Fibroblast of upper back skin (primary cell): ENCODE measurements at places on chromosomes 6 and 20.

DNA sequence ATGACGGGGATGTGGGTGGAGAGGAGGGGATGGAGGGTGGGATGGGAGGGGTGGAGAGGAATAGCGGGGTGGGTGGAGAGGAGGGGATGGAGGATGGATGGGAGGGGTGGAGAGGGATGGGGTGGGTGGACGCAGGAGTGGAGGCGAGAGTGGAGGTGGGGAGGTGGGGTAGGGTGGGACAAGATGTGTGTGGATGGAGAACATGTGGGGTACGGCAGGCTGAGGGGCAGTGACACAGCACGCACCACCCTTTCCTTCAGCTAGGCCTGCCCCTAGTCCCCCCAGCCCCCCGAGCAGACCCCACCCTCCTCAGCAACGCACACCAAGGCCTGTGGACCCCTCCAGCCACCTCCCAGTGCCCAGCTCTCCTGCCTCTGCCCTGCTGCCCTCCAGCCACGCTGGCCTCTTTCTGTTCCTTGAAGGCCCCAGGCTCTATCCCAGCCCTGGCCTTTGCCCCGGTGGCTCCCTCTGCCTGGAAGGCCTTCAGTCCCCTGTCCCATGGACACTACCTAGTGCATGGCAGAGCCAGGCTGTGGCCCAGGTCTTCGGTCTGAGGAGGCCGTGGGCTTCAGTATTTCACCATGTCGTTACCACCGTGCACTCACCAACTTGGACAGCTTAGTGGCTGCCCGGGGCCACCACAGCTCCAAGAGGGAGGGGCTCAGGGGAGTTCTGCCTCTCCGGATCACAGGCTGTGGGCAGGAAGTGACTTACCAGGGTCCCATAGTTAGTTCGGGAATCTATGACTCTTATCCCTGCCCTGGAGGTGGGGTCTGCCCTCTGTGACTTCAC is 78.4 kb upstream of the PMEPA1 start:
- DNase-seq = no peak

- DNase-seq = peak; percentile 90
Observed at GRCh38 chr6:113361014-113361645, 496.0 kb upstream of the MARCKS start.

DNA sequence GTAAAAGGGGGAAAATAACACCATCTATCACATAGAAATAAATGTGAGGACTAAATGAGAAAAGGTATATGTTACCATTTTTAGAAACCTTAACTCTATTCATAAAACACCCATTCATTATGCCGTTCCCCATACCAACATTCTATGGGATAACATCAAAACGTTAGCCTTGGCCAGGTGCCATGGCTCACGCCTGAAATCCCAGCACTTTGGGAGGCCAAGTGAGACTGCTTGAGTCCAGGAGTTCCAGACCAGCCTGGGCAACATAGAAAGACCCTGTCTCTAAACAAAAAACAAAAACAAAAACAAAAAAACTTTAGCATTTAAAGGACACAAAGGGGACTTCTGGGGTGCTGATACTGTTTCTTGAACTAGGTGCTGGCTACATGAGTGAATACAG is 1.3 kb downstream of the PIGU start:
- DNase-seq = no peak

- no peak for DNase-seq
Observed at GRCh38 chr20:12989586-12990115, 19.1 kb upstream of the SPTLC3 start.

GRCh38 chr6:31363811-31364210 is 6.8 kb upstream of the HLA-B start:
- DNase-seq = no peak

- DNase-seq = peak; percentile 14
Observed at GRCh38 chr6:452301-453067, 60.9 kb downstream of the IRF4 start.

- DNase-seq = peak; percentile 85
Observed at GRCh38 chr6:163356324-163356723, 58.2 kb upstream of the QKI start.

DNA sequence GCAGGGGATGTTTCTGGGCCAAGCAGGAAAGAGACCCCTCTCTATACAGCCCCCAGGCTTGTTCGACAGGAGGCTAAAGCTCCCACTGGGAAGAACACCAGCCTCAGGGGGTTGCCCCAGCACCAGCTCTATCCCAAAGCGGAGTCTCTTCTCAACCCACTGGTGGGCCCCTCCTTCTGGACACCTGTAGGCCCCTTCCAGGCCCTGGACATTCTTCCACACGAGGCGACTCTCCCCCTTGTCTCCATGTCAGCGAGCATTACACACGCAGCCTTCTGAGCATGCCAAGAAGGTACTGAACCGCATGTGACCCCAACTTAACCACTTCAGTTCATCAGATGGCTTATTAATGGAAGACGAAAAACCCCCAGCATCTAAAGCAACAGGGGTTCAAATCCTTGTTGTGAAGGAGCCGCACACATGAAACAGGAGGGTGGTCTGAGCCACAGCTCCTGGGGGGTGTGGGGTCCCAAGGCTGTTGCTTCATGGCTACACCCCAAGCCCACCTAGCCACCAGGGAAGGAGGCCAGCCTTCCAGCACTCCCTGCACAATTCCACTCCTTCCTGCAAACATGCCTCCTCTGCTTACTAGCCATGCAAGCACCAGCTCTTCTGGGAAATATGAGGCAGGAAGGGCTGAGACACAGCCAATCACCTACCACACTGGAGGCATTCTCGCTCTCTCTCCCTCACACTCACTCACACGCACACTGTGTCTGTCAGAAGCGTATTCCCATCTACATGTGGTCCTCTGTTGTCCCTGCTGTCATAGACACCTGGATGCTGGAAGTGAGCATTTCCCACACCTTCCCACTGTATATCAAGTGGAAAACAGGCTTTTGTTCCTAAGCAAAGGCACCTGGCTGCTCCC is 104.5 kb downstream of the NOL4L start:
- DNase-seq = peak; percentile 55

DNA sequence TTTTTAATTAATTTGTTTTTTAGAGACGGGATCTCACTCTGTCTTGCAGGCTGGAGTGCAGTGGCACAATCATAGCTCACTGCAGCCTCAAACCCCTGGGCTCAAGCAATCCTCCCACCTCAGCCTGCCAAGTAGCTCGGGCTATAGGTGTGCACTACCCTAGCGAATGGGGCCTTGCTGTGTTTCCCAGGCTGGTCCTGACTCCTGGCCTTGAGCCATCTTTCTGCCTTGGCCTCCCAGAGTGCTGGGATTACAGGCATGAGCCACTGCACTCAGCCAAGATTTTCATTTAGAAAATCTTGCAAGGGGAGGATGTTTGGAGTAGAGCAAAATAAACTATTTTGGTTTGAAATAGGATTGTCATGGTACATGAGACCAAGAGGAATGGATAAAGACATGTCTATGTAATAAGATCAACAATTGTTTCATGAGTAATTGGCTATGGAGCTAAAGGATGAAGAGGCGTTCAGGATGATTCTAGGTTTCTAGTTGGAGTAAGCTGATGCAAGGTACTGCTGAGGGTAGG is 237.8 kb downstream of the UST start:
- DNase-seq = no peak

DNA sequence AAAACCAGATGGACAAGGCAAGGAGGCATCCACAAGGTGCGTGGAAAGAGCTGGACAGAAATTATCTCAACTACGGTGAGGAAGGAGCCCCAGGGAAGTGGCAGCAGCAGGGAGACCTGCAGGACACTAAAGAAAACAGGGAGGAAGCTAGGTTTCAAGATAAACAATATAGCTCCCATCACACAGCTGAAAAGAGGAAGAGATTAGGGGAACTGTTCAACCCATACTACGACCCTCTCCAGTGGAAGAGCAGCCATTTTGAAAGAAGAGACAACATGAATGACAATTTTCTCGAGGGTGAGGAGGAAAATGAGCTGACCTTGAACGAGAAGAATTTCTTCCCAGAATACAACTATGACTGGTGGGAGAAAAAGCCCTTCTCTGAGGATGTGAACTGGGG is 26.8 kb downstream of the TRMT6 start:
- no peak for DNase-seq

- no peak for DNase-seq
Observed at GRCh38 chr6:44135875-44136274, 8.5 kb downstream of the TMEM63B start.

DNA sequence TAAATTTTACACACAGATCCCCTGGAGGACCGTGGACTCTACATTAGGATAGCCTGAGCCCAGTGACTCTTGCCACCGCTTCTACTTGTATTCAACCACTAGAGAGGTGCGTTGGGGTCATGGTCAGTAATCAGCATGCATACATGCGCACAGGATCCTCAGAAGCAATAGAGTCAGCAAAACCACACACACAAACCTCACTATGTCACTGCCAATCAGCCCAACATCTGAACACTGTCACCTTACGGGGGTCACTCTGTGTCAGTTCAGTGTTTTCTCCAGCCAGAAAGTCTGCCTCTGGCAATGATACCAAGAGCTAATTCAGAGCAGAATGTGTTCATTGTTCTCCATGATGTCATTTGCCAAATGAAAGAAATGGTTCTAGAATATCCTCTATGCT is 225.3 kb downstream of the KHDC1L start:
- DNase-seq = no peak

DNA sequence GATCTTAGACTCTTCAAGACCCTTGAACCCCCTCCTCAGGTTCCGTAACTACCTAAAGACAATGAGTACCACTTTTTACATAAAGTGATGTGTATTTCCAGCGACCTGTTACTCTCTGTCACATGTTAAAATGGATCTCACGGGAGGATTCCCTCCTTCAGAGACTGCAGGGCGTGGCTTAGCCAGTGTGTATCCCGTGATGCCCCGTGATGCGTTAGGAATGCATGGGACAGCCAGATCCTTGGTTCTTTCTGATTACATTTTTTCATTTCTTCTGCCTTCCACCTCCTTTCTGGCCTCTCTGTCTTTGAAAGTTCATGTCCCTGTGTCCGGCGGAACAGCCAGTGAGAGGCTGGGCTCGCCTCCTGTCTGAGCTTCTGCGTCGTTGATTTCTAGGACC is 155.5 kb downstream of the TMEM242 start:
- DNase-seq = no peak

GRCh38 chr6:16759646-16760515 is 1.4 kb downstream of the ATXN1 start:
- peak; percentile 87 for DNase-seq

DNA sequence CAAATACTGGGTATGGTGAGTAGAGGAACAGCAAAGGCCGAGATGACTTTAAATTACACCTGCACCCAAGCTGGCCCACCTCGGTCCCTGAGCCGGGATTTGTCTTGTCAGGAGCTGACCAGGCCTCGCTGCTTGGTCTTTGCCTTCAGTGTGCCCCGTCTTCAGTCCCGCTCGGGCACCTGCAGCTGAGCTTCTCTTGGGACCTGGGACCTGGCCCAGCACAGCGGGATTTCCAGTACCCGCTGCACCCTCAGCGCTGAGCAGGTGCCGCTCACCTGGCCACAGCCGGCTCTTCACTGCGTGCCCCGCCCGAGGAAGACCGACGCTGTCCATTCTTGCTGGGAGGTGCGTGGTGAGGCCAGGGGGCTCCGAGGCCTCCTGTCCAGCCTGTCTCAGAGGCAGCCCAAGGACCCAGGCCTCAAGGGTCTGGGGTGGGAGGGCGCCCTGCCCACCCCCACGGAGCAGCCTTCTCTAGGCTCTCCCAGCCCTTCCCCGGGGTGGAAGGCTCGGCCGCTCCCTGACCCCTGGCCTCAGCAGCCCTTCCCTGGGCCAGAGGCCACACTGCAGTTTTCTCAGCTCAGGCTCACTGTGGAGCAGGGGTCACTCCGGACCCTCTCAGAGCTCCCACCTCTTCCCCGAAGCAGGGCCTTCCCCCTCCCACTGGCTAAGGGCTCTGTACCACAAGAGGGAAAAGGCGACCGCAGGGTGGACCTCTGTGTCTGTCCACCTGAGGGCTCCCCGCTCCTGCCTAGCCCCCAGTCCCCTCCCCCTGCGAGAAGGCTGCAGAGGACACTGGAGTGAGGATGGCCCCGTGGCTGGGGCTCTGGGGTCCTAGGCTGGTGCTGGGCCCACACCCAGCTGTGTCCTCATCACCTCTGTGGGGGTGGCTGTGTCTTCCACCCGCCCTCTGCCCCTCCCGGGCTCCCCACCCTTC is 119.3 kb downstream of the RNASET2 start:
- no peak for DNase-seq

- DNase-seq = no peak
Observed at GRCh38 chr6:139166956-139167313, 32.1 kb downstream of the HECA start.

GRCh38 chr6:129691709-129692108 is 18.3 kb downstream of the ARHGAP18 start:
- no peak for DNase-seq

DNA sequence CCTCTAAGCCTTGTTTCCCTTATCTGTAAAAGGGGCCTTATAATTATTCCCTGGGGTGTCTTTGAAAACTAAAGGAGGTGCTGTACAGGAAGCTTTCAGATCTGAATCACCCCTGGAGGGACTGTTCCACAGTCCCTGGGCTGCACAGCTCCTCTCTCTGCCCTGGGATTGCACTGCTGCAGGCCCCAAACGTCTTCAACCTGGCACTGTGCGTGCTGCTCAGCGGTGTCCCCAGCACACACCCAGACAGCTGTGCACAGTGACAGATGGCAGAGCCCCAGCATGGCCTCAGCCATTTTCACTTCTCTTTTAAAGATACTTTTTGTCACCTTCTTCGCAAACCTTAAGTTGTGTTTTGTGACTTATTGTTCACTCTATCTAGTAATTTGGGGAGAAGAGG is 50.7 kb upstream of the INSM1 start:
- DNase-seq = no peak

GRCh38 chr6:30184417-30185031 is 21.2 kb downstream of the TRIM15 start:
- no peak for DNase-seq

- DNase-seq = peak; percentile 84
Observed at GRCh38 chr6:106476331-106477105, 116.0 kb downstream of the CRYBG1 start.

DNA sequence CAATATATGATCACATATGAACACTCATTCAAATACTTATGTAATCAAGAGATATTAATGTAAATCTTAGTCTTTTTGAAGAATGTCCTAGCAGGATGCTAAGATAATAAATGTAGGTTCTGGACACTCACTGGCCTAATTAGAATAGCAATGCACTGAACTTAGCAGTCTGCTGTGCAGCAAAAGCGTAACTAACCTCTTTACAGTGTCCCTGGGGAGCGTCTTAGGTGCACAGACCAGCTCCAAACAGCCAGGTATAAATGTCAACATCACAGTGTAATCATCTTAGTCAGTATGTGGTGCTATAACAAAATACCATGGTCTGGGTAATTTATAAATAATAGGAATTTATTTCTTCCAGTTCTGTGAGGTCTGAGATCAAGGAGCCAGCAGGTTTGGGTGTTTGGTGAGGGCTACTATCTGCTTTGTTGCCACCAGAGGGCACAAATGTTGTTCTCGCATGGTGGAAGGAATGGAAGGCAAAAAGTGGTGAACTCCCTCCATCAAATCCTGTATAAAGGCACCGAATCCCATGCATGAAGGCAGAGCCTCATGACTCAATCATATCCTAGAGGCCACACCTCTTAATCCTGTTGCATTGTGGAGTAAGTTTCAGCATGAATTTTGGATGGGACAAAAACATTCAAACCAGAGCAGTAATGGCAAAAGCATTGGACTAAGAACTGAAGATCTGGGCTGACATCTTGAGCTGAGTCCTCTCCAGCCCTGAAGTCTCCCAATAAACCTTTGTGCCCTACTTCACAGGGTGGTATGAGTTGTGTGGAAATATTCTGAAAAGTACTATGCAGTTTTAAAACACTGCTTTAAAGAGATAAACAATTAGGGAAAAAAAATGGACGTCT is 41.8 kb upstream of the FOXO3 start:
- DNase-seq = peak; percentile 22

- DNase-seq = no peak
Observed at GRCh38 chr6:2791450-2791974, 26.3 kb downstream of the WRNIP1 start.
